ENCODE measurements at places on chromosomes 11 and 22.

- no peak for DNase-seq
These were observed 1083.1 kb downstream of the LRRC4C start for GRCh38 chr11:40376331-40376730.

DNA sequence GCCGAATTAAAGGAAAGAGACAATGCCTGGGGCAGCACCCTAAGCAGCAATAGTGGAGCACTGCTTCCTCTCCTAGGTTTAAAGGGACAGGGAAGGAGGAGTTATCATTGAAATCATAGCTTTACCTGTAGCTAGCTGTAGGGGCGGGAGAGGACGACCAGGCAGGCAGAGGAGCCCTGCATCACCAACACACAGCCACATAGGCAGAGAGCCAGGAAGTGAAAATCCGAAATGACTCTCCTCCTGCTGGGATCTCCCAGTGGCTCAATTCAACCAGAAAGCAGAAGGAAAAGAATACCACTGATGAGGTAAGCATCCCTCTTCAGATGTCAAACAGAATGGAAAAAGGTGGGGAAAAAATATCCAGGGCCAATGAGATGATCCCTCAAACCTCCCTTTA lies 20.4 kb downstream of the MRGPRX4 start:
- DNase-seq = no peak

- peak; percentile 48 for DNase-seq
These were observed 98.8 kb downstream of the MED15 start for GRCh38 chr22:20606041-20606783.

DNA sequence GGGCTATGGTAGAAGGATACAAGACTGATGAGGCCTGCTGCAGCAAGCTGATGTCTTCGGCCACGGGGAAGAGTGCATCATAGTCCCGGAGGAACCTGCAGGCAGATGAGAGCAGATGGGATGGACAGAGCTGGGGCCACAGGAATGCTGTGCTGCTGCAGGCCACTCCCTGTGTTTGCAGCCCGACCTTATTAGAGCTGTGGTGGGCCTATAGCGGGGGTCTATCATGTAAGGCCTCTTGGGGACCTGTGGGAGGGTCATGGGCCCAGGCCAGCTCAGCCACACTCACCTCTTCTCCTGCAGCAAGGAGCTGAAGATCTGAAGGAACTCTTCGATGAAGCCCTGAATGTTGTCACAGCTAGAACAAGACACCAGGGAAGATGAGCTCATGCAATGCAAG lies 31.9 kb downstream of the ASCC2 start:
- no peak for DNase-seq

GRCh38 chr22:44609400-44609988 lies 92.5 kb upstream of the PRR5 start:
- no peak for DNase-seq

DNA sequence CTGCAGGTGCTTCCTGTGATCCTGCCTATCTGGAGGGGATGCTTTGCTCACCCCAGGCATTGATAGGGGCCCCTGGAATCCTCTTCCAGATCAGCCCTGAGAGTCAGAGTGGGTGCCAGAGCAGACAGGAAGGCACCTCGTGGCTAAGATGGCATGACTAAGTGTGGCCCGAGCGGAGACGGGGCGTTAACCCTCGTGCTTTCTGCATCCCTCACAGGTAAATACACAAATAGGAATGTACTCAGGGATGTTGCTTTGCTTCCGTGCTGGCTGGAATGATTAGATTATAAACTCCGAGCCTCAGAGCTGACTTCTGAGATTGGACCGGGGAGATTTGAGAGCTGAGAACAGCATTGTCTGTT lies 312.7 kb upstream of the B3GAT1 start:
- no peak for DNase-seq

GRCh38 chr22:26367402-26368245 lies 61.4 kb upstream of the ASPHD2 start:
- DNase-seq = peak; percentile 65

- no peak for DNase-seq
These were observed 835.5 kb upstream of the CNTN5 start for GRCh38 chr11:98185245-98185644.

DNA sequence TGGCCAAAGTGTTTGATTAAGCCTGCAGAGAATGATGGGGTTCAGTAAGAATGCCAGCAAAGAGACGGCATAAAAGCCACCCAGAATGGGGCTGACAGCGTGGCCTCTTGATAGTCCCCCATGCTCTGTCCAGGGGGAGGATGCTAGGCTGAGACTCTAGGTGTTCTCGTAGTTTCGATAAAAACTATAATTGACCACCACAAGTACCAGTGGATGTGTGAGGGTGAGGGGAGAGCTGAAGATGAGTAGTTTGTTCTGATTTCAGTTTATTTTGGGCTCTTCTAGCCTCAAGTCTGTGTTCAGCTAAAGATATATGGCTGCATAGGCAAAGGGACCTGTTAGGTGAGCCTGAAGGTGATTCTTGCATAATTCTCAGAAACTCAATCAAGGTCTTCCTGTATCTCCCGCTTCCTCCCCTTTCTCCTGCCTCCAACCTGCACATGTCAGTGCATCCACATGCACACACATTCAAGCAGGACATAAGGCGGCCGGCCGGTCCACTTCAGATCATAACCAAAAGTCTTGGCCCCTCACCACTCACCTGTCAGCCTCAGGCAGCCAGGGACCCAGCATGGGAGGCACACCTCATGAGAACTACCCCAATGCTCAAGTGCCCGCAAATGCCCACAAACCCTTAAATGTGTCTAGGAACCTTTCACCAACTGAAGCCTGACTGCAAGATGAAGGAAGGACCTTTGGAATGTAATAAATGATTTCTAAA lies 31.2 kb downstream of the FLI1 start:
- no peak for DNase-seq

- no peak for DNase-seq
These were observed 100.1 kb downstream of the KCNQ1OT1 start for GRCh38 chr11:2599561-2600189.

DNA sequence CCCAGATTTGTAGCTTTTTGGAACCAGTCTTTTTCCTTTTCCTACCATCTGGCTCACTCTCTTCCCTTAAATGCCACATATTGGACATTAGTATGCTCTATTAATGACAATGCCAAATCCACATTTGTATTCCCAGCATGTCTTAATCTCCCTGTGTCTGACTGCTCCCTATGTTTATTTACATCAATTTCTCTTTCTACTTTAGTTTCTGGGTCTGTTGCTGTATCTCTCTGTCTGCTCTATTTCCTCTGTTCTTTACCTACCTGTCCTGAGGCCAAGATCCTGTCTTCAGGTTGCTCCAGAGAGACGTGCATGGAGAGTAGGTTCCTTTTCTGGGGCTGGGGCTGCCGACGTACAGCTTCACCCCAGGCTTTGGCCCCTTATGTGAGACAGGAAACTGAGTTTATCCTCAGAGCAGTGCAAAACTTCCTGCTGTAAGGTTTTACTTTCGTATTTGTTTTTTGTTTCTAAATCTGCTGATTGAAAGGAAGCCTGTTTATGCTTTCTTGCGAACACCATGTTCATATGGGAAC lies 25.6 kb downstream of the OR2AG2 start:
- no peak for DNase-seq

DNA sequence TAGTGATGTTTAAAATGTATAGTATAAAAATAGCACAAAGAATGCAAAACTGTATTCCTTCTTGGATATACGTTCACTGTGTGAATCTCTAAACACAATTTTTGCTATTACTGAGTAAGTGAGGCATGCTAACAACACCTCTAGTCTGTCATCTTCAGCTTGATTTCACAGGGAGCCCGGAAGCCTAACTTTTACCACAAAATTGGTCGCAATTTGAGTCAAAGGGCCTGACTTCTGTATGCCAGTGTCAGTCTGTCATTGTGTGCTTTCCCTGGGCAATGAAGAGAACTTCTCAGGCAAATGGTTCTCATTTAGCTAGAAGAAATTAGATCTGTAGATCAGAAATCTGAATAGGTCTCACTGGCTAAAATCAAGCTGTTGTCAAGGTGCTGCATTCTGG lies 1059.5 kb downstream of the FAM181B start:
- DNase-seq = no peak

DNA sequence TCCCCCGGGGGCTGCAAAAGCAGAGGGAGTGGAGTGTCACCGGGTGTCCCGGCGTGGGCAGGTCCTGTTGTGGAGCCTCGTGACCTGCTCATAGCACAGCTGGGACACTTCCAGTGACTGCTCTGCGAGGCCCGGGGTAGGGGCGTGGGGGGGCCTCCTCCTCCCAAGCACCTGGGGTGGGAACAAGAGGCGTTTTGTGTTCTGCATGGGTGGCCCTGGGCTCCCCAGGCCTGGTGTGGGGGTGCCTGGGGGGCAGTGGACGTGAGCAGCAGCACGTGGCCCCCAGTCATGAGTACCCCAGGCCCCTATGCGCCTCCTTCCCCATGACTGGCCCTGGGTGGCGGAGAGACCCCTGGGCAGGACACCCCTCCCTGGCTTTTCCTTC lies 104.7 kb downstream of the KCNQ1 start:
- no peak for DNase-seq

DNA sequence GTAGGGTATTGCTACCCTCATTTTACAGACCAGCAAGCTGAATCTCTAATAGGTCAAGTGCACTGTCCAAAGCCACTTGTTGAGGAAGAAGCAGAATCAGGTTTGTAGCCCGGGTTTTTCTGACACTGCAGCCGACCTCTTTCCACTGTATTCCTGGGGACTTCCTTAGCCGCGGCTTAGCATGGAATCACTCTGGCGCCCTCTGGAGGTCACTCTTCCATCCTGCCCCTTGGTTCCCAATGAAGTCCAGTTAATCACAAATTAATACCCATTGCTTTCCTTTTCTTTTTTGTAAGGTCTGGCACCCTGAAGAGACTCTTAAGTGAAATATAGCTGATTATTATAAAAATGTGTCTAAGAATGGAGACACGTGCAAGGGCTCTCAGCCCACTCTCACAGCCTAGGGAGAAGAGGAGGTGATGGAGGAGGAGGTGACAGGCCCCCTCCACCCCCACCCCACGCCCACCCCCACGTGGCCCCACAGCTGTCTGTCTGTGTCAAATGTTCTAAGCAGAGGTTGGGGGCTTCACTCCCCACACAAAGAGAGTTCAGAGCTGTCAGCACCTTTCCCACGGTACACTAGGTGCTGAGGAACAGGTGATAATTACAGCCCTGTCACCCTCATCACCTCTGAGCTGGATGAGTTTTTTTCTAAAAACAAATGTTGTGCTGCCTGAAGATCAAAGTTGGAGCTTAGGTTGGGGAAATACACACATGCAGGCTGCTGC lies 57.7 kb upstream of the DRD2 start:
- peak; percentile 72 for DNase-seq

- DNase-seq = no peak
These were observed 34.9 kb downstream of the RPL27A start for GRCh38 chr11:8717544-8717875.

- peak; percentile 35 for DNase-seq
These were observed 8.2 kb downstream of the PHF21A start for GRCh38 chr11:46112961-46113607.

DNA sequence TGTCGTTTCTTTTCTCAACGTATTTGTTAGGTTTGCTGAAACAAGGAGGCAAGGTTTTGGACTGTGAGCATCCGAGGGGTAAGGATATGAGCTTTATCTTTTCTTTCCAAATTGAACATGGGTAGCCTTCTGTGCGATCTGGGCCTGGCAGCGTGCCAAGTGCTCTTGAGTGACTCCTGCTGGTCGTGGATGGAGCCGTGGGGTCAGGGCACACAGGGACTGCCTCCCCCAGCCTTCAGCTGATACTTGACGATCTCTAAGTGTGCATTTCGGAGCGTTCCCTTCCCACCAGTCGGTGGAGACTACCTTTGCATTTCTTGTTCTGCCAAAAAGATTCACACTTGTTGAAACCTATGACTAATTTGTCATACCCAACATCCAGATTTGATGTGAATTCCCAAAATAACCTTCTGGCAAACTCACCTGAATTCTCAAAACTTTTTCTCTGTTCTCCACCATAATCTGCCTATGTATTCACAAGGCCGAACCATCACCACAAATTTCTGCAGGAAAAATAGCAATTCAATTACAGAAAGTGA lies 40.1 kb upstream of the CLMP start:
- no peak for DNase-seq

DNA sequence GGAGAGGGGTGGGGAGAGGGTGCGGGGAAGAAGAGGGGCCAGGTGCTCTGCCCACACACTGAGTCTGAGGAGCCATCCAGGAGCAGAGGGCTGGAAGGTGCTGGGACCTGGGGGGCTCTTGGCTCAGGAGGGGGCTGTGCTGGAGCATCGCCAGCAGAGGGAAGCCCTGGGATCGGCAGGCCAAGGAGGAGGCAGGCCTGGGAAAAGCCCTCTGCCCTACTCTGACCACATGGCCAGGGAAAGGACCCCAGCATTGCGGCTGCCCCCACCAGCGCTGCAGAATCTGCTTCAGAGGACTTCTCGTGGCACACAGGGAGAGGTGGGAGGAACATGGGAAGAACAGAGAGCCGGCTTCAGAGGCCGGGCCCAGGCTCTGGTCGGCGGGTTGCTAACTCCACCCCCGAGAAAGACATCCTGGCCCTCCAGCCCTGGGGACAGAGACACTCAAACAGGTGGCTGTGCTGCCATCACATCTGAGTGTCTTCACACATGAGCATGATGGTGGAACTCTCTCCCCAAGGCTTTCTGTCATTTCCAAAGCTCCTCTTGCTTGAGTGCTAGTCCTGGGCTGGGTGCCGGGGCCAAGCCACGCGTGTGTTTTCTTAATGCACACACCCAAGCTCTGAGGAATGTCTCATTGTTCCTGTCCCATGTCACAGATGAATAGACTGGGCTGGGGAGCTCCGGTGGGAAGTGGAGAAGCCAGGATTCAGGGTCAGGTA lies 1378.0 kb downstream of the BRD1 start:
- no peak for DNase-seq

DNA sequence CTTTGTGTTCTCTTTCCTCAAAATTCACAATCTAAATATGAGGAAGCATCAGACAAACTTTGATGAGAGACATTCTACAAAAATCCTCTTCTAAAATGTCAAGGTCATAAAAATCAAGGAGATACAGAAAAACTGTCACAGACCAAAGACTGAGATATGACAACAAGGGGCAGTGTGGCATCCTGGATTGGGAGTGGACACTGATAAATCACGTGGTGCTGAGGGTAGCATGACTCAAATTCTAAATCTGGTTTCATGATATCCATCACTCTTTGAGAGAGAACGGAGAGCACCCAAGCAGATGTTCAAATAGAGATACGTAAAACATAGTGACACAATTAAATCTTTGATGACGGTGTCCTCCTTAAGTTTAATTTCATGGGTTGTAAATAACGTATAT lies 13.0 kb upstream of the CARD18 start:
- DNase-seq = no peak

GRCh38 chr11:20654038-20654437 lies 15.3 kb upstream of the NELL1 start:
- no peak for DNase-seq

DNA sequence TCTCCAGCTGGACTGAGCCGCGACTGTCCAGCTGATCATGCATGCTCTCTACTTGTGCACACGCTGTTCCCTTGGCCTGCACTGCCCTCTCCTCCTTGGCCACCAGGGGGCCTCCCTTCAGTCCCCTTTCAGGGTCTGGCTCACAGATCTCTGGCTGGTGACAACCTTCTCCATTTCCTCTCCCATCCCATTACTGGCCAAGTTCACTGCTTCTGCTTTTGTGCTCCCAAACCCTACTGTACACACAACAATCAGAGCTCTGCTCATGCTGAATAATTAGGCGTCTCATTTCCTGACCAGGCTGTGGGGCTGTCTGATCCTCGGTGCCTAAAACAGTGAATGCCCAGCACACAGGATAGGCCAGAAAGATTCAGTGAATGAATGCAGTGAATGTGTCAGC lies 224.0 kb upstream of the NARS2 start:
- DNase-seq = peak; percentile 54
